WTC11 (cell line): ENCODE measurements at places on chromosomes 5 and 9.

GRCh38 chr5:151113651-151114050, 32.8 kb upstream of the TNIP1 start:
- DNase-seq = no peak

- DNase-seq = no peak
Measured at GRCh38 chr5:180646963-180647305, 2.5 kb downstream of the FLT4 start.

DNA sequence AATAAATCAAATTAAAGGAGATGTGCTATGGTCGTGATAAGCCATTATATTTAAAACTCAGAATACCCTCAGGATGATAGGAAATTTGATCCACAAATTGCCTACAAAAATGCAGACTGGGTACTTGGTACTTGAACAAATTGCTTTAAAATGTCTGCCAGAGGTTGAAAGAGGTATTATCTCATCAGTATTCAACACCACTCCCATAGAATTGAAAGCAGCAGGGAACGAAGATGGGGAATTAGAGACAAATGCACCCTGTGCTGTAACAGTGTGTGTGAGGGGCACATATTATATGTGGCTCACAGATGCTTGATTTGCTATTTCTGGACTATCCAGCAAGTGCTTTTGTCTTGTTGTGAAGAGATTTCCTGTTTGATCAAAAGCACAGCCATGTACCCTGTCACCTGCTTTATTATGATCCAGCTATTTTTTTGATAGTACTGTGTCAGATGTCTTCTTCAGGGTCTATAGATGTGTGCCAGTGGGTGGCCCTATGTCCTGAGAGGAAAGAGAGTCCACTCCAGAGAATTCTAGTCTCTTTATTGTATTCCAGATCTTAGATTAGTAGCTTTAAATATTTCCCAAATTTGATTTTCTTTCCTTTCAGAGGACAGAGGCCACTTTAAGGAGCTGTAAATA, 120.1 kb downstream of the XRCC4 start:
- DNase-seq = no peak

GRCh38 chr5:92990771-92991170, 590.2 kb downstream of the NR2F1-AS1 start:
- DNase-seq = no peak

DNA sequence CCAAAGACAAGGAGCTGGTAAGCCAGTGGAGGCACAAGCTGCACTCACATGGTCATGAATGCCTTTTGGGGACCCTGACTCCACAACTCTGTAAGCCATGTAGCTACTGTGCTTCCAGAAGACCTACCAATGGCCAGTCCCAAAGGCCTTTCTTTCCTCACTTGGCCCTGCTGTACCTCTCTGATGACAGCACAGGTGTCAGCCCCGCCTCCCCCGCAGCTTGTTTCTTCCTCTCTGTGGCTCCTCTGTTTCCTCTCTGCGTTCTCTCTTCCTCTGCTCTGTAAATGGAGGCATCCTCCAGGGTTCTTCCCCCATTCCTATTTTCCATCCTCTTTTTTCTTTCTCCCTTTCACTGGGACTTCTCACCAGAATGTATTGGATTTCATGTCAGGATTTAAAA, 26.7 kb downstream of the SH3TC2 start:
- DNase-seq = no peak
